Activated CD4-positive, alpha-beta T cell treated with anti-CD3 and anti-CD28 coated beads for 36 hours (primary cell): ENCODE measurements at places on chromosomes 4 and X. TPM values are rescaled to one million over a fixed set of nuclear protein-coding genes. Genes with fewer than 3 reads are reported as not detected.

GRCh38 chrX:31508338-31508737 lies 436.5 kb upstream of the FTHL17 start:
- H3K4me1 ChIP-seq: no peaks in the 10 kb centered on the region
- H3K36me3 ChIP-seq: no peaks in the 10 kb centered on the region
- H3K4me3 ChIP-seq: no peak overlapping the region
- no peaks in the 10 kb centered on the region for H3K27me3 ChIP-seq

The NUP54 gene
- total RNA-seq: 67.3 TPM

DNA sequence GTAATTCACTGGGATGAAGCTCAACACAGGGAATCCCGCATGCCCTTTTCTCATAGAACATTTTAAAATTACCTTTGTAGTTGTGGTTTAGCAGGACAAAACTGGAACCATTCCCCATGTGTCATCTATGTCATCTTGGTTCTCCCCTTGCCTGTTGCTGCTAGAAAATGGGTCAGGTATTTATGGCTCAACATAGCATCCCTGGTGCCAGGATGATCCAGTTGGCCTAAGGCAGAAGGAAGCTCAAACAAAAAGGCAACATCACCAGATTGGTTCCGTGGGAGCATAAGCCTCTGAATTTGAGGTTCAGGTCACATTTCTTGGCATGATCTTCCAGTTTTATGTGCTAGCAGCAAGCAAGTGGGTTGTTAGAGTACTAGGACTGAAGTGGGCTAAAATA lies 552.6 kb upstream of the BOD1L1 start:
- H3K27me3 ChIP-seq: no peaks in the 10 kb centered on the region
- H3K27ac ChIP-seq: no peak overlapping the region
- no peaks in the 10 kb centered on the region for H3K36me3 ChIP-seq
- no peak overlapping the region for H3K4me3 ChIP-seq
- DNase-seq: no peak

The S100G gene
- total RNA-seq: not detected

- no peak overlapping the region for H3K4me3 ChIP-seq
- no peaks in the 10 kb centered on the region for H3K36me3 ChIP-seq
- H3K27me3 ChIP-seq: no peaks in the 10 kb centered on the region
- DNase-seq: peak; percentile 44
These were observed 394.3 kb upstream of the TRAM1L1 start for GRCh38 chr4:117479673-117480072.
